ENCODE measurements at places on chromosomes 16 and 17. TPM values are rescaled to one million over a fixed set of nuclear protein-coding genes. Genes with fewer than 3 reads are reported as not detected.
A peak's percentile ranks its signal among the peaks of the same experiment; 100 is the strongest.

The HSD11B2 gene
- not detected for total RNA-seq

The IGFBP4 gene
- 258 TPM for total RNA-seq

The CHST4 gene
- 0.26 TPM for total RNA-seq

The NOG gene
- total RNA-seq = 0.42 TPM

The WDR90 gene
- 8.2 TPM for total RNA-seq

The KRTAP9-9 gene
- total RNA-seq = not detected

The SALL1 gene
- total RNA-seq = not detected

DNA sequence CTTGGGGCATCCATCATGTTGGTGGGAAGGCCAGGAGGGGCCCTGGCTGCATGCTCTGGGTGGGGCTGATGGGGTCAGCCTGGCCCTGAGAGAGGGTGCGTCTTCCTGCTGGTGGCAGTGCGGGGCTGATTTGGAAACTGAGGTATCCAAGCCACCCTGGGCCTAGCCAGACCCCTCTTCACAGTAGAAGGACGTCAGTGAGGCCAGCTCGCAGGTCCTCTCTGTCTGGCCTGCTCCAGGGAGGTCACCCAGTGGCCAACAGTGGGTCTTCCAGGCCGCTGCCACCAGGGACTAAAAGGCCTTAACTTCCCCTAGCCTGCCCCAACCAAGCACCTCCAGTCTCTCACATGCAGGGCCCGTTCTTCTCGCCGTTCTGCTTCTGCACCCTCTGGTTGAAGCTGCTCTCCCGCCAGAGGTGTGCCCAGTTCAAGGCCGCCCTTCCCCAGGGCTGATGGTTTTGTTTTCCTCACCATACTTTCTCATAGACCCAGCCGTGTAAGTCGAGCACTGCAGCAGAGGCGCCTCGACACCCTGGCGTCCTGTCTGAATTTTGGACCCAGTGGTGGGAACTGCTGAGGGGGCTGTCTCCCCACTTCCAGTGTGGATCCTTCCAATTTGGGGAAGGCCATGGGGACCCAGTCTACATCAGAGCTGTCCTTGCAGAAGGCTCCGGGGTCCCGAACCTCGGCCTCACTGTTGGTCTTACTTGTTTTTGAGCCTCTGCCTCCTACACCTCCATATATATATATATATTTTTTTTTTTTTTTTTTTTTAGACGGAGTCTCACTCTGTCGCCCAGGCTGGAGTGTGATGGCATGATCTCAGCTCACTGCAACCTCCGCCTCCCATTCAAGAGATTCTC, 42.9 kb upstream of the CDC42EP4 start:
- DNase-seq = no peak

GRCh38 chr17:71342737-71343136, 778.1 kb upstream of the SOX9 start:
- no peak for DNase-seq

DNA sequence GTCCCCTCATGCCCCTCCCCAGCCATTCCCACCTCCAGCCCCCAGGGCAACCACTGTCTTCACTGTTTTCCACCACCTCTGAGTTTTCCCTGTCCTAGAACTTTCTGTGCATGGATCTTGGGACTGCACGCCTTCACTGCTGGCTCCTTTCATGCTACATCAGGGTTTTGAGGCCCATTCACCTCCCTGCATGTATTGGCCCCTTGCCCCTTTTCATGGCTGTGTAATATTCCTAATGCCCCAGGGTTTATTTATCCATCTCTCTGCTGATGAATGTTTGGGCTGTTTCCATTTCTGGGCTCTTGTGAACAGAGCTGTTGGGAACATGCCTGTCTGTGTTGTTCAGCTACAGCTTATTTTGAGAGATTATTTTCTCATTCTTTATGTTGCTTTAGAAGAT, 205.0 kb downstream of the RBFOX3 start:
- no peak for DNase-seq

DNA sequence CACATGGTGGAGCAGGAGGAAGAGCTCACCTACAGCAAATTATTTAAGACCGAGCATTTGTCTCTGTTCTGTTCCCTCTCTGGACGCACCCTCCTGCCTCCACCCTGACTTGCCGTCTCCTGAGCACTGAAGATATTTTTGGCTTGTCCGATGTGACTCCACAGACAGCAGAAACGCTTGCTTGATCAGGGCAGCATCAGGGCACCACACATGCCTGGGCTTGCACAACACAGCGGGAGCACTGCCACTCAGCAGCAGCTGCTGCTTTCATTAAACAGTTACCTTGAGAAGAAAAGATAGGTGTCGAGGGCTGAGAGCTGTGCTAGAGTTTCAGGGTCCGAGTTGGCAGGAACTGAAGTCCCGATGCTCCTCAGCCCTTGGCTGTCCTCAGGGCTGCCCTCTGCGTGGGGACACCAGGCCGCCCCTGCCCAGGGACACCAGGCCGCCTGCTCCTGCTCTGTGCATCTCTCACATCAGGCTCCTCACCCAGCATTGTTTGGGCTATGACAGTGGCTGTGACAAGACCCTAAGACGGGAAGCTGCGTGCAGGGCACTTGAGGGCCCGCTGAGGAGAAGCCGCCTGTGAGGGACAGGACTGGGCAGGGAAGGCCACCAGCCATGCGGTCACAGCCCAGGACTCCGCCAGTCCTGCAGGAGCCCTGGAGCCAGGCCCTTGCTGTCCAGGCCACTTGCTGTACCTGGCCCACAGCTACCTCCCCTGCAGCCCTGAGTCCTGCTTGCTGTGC, 21.3 kb upstream of the CDH15 start:
- DNase-seq = no peak

- DNase-seq = no peak
Measured at GRCh38 chr17:47301831-47302230, 21.9 kb upstream of the EFCAB13 start.

GRCh38 chr16:89194340-89195311, 5.7 kb downstream of the SLC22A31 start:
- DNase-seq = no peak

DNA sequence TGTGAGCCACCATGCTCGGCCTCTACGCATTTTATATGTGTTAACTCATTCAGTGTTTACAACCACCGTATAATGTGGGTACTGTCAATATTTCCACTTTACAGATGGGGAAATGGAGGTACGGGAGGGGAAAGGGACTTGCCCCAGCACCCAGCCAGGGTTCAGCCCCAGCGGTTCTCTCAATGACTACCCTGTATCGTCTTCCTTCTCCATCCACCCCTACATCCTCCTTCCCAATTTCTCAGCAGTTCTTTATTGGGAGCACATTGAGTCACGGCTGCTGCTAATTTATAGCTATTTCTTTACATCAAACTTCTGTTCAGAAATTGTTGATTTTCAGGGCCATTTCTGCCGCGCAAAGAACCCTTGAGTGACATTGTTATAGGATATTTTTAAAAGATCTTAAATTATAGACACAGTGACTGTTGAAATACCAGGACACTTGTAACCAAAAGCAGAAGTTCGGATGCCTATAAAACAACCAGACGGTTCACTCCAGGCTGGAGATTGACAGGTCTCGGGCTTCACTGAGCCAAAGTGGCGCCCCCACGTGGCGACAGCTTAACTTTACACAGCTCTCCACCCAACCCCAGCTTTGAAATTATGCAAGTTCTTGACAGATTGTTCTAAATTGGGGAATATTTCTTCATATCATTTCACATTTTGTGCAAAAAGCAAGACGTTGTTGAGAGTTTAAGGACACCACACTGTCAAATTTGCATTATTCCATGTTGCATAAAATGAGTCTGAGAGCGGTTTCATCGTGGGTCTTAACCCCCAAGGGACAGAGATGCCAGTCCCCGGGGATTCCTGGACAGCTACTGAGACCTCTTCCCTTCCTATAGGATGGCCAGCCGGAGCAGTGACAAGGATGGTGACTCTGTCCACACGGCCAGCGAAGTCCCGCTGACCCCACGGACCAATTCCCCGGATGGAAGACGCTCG, 11.8 kb downstream of the SYT17 start:
- DNase-seq = no peak

- peak; percentile 53 for DNase-seq
Measured at GRCh38 chr16:51231702-51232101, 80.6 kb upstream of the SALL1 start.

GRCh38 chr17:34800661-34801060, 160.6 kb downstream of the CCT6B start:
- no peak for DNase-seq

DNA sequence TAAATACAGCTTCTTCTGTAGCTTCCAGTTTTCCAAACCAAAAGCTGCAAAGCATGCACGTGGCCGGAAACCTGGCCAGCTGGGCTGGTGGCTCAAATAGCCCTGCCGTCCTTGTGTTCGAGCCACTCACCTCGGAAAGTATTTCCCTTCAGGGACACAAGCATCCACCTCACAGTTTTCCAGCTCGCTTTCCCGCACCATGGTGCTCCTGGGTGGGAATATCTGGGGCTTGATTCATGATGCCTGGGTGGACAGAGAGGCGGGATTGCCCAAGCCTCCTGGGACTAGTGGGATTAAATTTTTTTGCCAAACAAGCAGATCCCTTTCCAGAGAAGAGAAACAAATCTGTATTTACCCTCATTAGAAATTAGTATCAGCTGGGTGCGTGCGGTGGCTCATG, 7.1 kb upstream of the MVD start:
- no peak for DNase-seq

- no peak for DNase-seq
Measured at GRCh38 chr16:85193876-85194275, 81.6 kb upstream of the CIBAR2 start.

DNA sequence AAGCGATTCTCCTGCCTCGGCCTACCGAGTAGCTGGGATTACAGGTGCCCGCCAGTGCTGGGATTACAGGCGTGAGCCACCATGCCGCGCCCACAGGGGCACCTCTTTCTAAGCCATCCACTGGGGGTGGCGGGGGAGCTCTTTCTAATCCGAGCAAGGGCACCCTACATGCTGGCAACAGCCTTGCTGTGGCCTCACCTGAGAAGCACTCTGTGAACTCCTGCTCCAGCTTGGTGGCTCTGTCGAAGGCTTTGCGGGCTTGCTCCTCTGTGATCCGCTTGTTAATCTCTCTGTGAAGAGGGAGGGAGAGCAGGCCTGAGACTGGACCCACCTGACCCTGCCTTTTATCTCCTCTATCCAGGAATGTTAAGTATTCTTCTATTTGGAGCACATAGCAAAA, 11.9 kb upstream of the ASGR1 start:
- DNase-seq = no peak

DNA sequence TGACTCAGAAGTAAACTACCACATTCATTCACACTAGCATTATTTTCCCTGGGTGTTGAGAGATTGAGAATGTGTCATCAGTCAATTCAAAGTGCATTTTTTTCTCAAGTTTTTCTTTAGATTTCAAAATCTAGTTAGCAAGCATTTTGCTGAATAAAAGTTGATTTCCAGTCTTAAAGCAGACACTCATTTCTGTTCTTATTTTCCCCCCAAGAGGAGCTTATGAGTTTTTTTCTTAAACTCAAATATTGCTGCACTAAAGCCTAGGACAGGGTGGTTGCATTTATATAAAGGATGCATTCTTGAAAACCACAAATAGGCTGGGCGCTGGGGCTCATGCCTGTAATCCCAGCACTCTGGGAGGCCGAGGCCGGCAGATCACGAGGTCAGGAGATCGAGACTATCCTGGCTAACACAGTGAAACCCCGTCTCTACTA, 15.3 kb downstream of the CDH3 start:
- DNase-seq = no peak

Data from esophagus muscularis mucosa (tissue), 4 donors.